ENCODE measurements at places on chromosomes 3 and 15.

DNA sequence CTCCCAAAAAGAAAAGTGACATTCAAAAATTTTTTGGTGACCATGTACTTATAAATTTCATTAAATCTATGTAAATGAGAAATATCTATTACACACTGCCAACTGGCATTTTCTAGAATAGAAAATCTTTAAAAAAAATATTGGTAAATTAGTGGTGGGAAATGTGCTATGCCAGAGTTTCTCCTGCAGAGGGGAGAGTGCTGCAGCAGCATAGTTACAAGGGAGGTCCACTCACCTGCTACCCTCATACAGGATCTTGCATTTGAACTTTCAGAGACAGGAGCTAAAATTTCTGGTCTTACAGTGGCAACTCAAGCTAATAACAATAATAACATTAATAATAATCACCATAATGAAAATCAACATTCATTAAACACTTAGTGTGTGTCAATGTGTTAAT, 459.6 kb downstream of the NSUN3 start:
- DNase-seq = peak; percentile 19

DNA sequence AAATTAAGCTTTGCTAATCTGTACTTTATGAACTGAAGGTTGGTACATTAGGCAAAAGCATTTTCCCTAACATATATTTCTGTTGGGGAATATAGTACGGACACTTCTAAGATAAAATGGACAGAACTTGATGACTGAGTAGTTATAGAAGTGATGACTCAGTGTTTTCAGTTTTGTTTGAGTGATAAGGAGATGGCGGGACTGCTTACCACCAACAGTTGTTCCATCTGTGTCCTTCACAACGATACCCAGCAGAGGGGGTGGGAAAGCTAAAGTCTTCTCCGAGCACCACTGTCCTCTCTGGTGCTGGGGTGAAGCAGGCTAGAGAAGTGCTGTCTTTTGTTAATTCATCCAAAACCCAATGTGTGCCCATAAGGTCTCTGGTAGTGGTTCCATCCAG, 195.8 kb downstream of the CD47 start:
- no peak for DNase-seq

GRCh38 chr3:46846624-46847542, 16.4 kb downstream of the MYL3 start:
- no peak for DNase-seq

DNA sequence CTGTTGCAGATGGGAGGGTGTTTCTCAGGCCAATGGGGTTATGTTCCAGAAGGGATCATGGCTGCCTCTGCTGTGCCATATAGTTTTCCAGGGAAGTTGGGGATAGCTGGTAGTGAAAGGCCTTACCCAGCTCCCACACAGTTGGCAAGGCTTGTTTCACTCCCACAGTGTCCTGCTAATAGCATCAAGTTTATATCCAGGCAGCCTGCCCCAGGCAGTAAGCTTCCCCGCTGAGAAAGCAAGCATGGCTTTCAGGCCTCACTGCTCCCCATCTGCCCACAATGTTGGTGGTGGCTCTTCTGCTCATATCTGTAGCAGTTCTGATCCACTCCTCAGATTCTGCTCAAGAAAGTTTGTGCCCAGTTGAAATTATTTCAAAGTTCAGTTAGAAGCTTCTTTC, 50.9 kb upstream of the DCBLD2 start:
- peak; percentile 20 for DNase-seq

DNA sequence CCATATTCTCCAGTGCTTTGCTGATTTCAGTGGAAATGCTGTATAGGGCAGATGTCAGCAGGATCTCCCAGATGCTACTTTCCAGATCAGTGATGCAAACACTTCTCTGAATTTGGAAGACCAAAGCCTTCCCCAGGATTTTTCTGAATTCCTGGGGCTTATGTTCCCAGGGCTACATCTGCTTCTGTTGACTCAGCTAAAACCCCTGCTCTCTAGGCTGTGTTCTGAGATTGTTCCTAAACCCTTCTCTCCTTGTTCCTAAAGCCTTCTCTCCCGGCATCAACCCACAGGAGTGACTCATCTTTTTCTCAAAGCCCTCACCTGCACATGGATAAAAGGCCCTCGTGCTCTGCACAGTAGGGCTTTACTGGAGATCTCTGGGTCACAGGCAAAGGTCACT, 35.5 kb downstream of the FAH start:
- DNase-seq = no peak

- DNase-seq = no peak
Observed at GRCh38 chr3:98333989-98334606, 19.6 kb upstream of the OR5K4 start.

- no peak for DNase-seq
Observed at GRCh38 chr3:129417326-129417725, 11.1 kb downstream of the EFCAB12 start.

- DNase-seq = no peak
Observed at GRCh38 chr3:106438887-106439286, 570.1 kb upstream of the CBLB start.

DNA sequence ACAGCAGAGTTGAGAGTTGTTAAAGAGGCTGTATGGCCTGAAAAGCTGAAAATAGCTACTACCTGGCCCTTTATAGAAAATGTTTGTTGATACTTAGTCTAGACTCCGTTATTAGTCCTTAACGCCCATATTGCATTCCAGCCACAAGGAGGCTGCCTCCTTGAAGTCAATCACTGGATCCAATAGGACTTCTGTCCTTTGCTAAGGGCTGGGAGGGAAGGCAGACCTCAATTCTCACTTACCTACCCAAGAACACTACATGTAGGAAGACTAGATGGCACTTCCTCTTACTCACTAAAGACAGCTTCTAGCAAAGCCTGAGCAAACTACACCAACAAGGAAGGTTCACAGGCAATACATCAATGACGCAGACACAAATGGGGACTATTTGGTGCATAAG, 139.5 kb upstream of the HACD2 start:
- DNase-seq = peak; percentile 47

DNA sequence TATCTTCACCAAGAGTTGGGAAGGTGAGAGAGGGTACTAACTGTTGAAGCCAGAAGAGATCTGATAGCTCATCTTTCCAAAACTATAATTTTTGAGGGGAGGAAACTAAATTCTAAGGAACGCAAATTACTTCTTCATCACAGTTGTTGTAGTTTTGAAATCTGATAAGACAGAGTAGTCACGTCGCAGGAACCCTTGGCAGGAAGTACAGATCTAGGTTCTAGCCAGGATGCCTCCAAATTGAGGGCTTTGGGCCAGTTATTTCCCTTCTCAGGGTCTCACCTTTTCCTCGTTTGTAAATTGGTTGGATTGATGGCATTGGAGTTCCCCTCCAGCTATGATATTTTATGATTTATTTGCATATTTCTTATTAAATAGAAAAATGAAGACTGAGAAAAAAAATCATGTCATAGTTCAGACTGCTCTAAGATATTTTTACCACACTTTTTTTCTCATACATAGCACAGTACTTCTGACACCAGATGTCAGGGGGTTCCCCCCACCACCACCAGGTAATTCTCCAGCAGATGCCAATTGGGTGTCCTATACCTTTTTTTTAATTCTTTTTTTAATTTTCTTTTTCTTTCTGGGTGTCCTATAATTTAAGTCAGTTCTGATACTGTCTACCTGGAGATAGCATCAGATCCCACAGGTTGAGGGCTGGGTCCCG, 32.3 kb upstream of the APH1B start:
- no peak for DNase-seq

DNA sequence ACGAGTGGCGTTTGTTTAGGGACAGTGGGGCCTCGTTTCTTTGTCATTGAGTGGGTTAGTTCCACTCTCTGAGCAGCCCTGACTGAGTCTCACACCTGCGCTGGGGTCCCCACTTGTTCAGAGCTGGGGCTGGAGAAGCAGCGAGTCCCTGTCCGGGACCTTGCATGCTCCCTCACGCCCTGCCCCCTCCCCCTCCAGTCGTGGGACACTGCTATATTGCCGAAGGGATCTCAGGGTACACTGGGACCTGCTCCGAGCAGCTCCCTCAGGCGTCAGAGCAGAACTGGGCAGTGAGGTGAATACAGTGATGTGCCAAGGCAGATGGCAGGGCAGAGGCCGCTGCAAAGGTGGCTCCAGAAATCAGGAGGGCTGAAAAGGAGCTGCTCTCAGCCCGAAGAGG, 59.9 kb upstream of the KLF13 start:
- DNase-seq = no peak

DNA sequence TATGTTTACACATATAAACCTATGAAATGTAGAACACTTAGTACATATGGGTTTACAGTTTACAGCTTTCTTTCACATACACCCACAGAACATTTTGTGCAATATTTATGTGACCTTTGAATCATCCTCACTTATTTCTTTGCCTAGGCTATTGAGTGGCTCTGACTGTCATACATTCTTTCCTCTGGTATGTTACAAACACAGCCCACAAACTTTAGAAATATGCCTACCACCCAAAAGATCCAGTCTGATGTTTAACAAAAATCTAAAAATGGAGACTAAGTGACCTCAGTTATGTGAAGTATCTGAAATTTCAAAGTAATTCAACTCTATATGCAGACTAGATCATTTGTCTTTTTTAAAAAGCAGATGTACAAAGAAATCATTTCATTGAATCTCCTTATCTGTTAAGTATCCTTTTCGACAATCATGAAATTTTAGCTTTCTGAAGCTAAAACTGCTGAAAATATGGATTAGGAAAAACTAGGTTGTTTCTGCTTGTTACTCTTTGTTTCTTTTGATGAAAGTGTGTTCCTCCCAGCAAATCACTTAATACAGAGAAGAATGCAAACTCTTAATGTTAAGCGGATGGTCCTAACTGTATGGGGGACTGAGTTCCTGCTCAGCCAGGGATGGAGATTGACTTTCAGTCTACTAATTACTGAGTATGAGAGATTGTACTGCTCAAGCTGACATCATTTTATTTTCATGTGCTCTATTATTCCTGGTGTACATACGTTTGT, 27.7 kb downstream of the CCDC54 start:
- DNase-seq = no peak

GRCh38 chr15:71813723-71814470, 3.5 kb downstream of the NR2E3 start:
- no peak for DNase-seq

DNA sequence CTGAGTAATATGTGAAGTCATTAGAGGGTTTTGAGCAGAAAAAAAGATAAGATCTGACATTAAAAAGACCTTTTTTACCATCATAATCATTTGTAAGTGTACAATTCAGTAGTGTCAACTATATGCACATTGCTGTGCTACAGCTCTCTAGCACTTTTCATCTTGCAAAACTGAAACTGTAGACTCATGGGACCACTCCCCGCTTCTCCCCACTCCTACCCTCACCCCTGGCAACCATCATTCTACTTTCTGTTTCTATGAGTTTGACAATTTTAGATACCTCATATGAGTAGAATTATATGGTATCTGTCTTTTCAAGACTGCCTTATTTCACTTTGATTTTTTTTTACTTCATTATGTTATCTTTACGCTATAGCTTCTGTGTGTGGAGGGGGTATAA, 112.8 kb downstream of the NSUN3 start:
- no peak for DNase-seq

DNA sequence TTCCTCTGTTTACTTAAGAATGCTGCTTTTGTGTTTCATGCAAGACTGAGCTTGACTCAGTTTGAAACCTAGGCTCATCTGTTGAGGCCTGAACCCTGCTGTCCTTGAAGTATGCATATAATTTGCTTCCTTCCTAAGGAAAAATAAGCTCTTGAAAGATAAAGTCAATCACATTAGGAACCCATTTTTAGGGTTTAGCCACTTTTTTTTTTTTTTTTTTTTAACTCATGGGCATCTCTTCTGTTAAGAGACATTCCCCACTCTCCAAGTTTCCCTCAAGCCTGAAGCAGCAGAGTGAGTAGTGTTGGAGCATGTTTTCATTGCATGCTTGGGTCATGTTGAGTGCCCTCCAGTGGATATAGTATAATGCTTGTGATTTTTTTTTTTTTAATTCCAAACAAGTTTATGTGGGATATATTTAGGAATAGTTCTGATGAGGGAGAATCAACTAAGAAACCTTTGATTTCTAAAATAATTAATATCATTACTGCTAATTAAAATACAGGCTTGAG, 3.6 kb downstream of the CTNNB1 start:
- DNase-seq = no peak

DNA sequence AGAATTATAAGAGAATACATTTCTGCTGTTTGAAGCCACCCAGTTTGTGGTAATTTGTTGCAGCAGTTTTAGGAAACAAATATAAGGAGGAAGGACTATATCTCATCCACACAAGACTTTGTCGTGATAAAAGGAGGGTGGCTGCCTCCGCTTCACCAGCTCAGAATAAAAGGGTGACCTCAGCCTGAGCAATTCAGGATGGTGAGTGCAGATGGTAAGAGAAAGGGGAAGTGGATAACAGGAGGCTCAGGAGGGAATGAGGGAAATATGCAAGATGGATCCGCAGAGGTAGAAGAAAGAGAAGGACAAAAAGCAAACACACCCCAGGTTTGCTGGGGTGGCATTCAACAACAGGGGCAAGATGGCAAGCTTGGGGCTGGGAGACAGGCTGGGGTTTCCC, 108.1 kb upstream of the TNFAIP8L3 start:
- DNase-seq = no peak

DNA sequence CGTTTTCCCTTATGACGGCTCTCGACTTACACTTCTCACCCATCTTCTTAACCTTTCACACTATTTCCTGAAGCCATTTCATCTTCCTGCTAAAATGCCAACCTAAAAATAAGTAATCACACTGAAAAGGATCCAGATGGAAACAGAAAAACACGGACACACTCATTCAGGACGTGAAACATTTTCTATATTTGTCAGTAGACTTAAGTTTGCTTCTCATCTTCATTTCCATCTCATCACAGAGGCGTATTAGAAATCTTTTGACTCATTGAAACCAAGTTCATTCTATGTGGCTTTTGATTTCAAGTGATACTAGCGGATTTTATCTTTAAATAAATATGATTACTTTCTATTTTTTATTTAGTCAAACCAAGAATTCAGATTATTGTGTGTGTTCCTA, 27.4 kb upstream of the DLG1 start:
- no peak for DNase-seq

DNA sequence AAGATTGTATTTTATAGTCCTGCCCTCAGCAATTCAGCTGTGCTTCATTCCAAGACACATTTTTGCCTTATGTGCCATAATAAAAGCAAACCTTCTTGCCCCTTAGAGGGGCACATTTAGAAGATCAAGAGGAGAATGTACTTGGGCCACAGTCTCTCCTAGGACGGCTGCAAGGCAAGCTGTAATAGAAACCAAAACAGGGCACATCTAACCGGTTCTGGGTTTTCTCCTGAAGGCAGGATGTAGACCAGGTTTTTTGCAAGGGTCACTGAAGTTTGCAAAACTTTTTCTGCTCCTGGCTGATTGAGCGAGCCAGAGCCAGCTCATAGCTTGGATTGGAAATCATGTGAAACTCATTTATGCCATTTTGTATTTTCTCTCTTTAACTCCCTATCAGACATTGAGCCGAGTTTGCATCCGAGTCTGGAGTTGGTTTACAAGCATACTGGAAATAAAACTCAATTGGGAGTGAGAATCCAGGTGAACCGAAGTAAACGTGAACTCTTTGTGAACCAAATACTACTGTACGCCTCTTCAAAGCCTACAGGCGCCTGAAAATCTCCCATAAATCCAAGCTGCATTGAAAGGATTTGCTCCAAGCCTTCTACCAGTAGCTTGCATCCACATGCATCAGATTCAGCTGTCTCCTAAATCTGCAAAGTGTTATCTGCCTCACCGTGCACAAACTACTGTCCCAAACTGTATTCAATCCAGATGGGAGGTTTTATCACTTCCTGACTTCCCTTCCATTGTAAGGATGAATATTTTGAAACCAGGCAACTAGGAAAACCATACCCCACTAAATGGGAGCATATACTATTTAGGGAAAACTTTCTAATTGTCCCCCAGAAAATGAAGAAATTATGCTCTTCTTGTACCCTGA, 60.9 kb upstream of the TSC22D2 start:
- no peak for DNase-seq
